ENCODE measurements at places on chromosomes 2 and 18. TPM values are rescaled to one million over a fixed set of nuclear protein-coding genes. Genes with fewer than 3 reads are reported as not detected.

The AGXT gene
- not detected for polyA plus RNA-seq

The RIF1 gene
- 30.1 TPM for polyA plus RNA-seq

The TMEM247 gene
- not detected for polyA plus RNA-seq

The DQX1 gene
- 0.70 TPM for polyA plus RNA-seq

Measured in IgD-negative memory B cell (primary cell).